ENCODE measurements at places on chromosomes 1 and 21. TPM values are rescaled to one million over a fixed set of nuclear protein-coding genes. Genes with fewer than 3 reads are reported as not detected.

The AKNAD1 gene
- not detected for total RNA-seq

- no peak overlapping the region for H3K4me3 ChIP-seq
- no peaks in the 10 kb centered on the region for H3K4me1 ChIP-seq
- H3K36me3 ChIP-seq: no peaks in the 10 kb centered on the region
- no peak overlapping the region for H3K27ac ChIP-seq
Measured at GRCh38 chr1:187999973-188000372, 1171.2 kb downstream of the PLA2G4A start.

DNA sequence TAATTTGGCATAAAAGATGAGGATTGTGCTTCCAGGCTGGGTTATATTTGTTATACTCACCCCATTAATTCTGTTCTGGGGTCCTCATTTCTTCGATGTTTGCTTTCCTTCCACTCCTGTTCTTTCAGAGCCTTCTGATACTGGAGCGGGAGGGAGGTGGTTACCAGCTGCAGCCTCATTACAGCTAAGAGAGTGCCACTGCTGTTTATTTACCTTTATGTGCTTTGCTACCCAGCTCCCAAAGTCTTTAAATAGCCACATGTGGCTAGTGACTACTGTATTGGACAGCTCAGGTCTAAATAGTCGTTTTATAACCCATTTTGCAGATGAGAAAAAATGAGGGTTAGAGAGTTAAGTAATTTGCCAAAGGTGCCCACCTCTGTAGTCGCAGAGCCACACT is 25.1 kb downstream of the PLEKHM2 start:
- DNase-seq: no peak
- H3K27ac ChIP-seq: no peak overlapping the region
- H3K27me3 ChIP-seq: no peaks in the 10 kb centered on the region
- no peaks in the 10 kb centered on the region for H3K36me3 ChIP-seq
- H3K4me1 ChIP-seq: peaks cover 12% of the 10 kb centered on the region

DNA sequence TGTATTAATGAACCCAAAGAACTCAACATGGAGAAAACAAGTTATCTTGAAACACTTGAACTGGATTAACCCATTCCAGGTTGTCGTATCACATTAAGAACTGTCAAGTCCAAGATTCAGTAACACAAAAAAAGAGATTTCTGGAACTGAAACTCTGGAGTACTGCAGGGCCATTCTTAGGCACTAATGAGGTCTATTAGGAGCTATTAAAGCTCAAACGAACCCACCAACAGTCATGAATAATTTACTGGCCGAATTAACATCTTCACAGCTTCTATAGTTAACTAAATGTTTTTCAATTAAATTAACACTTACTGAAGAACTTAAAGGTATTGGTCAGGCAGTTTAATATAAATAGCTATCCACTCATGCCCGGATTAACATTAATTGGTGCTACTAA is 4.6 kb downstream of the CSDE1 start:
- peaks cover 17% of the 10 kb centered on the region for H3K4me1 ChIP-seq
- H3K27ac ChIP-seq: no peak overlapping the region
- no peak overlapping the region for H3K4me3 ChIP-seq
- H3K36me3 ChIP-seq: no peaks in the 10 kb centered on the region

DNA sequence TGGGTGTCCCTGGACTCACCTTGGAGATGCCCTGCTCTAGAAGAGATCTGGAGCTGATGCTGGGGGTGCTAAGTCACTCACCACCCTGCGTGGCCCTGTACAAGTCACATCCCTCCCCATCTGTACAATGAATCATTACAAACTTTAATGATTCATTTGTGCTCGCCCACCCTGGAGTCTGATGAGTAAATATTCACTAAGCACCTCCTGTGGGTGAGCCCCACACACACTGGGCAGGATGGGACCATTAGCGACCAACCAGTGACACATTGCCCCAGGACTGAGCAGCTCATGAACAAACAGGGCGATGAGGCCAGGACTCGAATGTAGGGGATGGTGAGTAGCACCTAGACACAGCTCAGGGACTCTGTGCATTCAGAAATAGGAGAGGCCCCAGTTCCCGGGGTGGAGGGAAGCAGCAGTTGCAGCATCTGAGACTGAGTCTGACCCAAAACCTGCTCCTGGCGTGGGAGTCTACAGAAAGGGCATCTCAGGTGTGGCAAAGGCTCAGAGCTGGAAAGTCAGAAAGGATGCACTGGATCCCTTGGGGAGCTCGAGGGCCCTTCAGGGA is 18.1 kb upstream of the PDZK1IP1 start:
- H3K27ac ChIP-seq: no peak overlapping the region
- H3K27me3 ChIP-seq: no peaks in the 10 kb centered on the region
- no peak for DNase-seq
- H3K4me1 ChIP-seq: no peaks in the 10 kb centered on the region
- H3K36me3 ChIP-seq: no peaks in the 10 kb centered on the region

- DNase-seq: no peak
- no peak overlapping the region for H3K4me3 ChIP-seq
- no peaks in the 10 kb centered on the region for H3K36me3 ChIP-seq
- H3K4me1 ChIP-seq: no peaks in the 10 kb centered on the region
- no peaks in the 10 kb centered on the region for H3K27me3 ChIP-seq
- no peak overlapping the region for H3K27ac ChIP-seq
Measured at GRCh38 chr1:243580984-243581383, 269.1 kb downstream of the AKT3 start.

GRCh38 chr1:8283058-8283884 is 34.6 kb upstream of the SLC45A1 start:
- H3K36me3 ChIP-seq: no peaks in the 10 kb centered on the region
- H3K4me1 ChIP-seq: no peaks in the 10 kb centered on the region
- H3K27ac ChIP-seq: no peak overlapping the region
- H3K27me3 ChIP-seq: no peaks in the 10 kb centered on the region

GRCh38 chr1:27095576-27095975 is 59.3 kb downstream of the SLC9A1 start:
- peaks cover 4% of the 10 kb centered on the region for H3K4me1 ChIP-seq
- H3K27ac ChIP-seq: no peak overlapping the region

DNA sequence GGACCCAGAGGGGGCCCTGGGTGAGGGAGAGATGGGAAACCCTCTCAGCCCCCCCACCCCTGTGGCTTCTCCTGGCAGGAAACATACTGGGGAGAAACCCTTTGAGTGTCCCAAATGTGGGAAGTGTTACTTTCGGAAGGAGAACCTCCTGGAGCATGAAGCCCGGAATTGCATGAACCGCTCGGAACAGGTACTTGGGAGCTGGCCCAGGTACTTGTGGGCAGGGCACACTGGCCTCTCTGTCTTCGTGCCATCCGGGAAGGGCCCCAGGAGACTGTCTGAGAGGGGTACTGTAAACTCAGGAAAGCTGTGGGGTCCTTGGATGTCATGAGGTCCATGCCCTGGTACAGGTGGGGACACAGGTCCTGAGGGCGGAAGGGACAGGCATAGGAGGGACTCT is 6.0 kb downstream of the ZBTB48 start:
- DNase-seq: no peak
- no peak overlapping the region for H3K4me3 ChIP-seq
- no peaks in the 10 kb centered on the region for H3K36me3 ChIP-seq
- H3K27ac ChIP-seq: no peak overlapping the region
